ENCODE measurements at places on chromosomes 3 and 15.

DNA sequence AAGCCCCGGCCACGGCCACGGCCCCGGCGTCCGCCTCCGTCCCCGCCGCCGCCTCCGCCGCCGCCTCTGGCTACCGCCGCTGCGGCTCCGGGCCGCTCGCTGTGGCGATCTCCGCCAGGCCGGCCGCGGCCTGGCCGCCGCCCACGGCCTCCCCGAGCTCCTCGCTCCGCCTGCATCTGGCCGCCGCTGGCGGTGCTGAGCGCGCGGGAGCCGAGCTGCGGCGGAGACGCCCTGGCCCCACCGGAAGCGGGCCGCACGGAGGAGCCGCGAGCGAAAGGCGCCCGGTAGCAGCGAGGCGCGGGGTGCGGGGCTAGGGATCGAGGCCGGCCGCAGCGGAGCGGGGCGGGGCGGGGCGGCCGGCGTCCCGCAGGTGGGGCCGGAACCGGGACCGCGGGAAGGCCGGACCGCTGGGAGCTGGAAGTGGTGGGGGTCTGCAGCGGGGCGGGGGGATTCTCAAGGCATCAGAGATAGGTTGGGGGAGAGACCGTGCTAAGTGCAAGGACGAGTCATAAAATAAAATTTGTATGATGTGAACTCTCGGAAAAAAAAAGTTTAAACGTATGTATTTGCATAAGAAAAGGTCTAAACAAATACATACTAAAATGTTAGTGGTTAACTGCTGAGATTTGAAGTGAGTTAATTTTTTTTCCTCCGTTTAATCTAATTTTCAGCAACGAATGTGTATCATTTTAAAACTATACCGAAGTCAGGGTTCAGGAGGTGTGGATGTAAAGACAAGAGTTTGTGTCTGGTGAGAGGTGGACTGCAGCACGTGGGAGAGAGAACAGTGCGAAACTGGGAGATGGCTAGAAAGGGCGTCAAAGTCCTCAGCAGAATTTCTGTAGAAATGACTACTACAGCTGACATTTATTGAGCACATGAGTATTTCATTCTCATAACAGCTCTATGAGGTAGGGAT, at the start of gene AVEN:
TSS of gene AVEN (minus strand) at position 334 of the 919 bp plus-strand sequence. CDS start at position 176, 158 bp downstream.
- DNase-seq: peak; percentile 49

DNA sequence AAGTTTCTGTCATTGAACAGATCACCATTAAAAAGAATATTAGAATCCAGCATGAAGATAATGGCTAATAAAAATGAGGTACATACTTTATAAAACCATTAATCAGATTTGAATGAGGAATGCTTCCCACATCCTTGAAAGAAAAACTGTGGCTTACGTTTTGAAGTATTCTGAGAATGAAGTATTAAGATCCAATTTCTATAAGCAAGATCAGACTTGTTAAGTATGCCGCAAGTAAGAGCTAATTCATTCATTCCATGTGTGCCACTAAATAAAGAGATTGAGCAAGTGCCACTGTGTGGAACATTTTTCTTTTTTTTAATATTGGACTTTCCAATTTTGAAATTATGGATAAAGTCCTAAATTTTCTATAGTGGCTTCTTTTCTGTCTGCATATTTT, 30.6 kb downstream of the NMD3 start:
- DNase-seq: no peak

DNA sequence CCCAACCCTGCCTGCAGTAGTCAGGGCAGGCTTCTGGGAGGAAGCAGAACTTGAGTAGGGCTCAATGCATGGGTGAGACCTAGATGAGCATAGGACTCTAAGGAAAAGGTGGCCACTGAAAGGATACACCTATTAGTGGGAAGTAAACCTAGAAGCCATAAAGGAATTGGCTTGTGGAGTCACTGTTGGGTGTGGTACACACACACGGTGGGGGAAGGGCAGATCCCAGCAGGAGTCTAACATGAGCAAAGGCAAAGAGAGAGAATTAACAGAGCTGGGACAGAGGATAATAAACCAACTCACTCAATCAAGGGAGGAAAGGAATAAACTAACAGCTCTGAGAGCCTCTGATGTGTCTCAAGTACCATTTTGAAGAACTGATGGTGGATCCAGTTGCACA, 23.1 kb downstream of the DAPK2 start:
- DNase-seq: no peak

DNA sequence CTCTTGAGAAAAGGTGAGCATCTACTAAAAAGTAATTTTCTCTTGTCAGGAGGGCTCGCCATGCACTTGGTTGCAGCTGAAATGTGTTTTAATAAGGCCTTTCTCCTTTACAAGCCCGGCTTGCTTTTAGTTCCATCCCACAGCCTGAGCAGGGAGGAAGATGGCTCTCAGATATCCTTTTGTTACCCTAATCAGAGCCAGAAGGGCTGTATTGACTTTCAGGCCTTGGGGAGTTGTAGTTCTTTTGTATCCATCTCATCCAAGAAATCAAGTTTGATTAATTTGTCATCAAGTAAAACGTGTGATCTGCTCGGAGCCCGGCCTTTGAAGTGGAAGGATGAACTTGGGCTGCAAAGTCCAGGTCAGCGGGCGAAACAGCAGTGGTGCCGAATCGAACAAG, 52.9 kb downstream of the EIF4E3 start:
- DNase-seq: no peak

DNA sequence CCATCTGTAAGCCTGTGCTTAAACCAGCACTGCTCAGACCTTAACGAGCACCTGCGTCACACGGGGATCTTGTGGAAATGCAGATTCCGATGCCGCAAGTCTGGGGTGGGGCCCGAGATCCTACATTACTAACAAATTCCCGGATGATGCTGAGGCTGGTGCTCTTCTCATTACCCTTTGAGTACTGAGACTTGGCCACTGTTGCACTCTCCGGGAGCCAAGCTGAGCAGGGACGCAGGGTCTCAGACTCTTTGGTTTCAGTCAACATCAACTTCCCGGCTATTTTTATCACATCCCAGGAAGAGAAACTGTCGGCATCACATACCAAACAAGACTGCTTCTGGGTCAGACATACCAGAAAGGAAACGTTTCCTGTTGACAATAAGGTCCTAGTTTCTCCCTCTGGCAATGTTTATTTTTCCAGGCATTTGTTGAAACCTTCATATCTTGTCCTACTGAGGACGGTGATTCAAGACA, 276.6 kb downstream of the SHQ1 start:
- no peak for DNase-seq

- DNase-seq: no peak
Observed at GRCh38 chr15:96326328-96327154, 4.0 kb upstream of the NR2F2 start.
